HT1080 (cell line): ENCODE measurements at places on chromosomes 7 and 10. TPM values are rescaled to one million over a fixed set of nuclear protein-coding genes. Genes with fewer than 3 reads are reported as not detected.
A peak's percentile ranks its signal among the peaks of the same experiment; 100 is the strongest.

GRCh38 chr7:142485617-142486226 is 227.9 kb upstream of the PRSS58 start:
- DNase-seq = no peak

DNA sequence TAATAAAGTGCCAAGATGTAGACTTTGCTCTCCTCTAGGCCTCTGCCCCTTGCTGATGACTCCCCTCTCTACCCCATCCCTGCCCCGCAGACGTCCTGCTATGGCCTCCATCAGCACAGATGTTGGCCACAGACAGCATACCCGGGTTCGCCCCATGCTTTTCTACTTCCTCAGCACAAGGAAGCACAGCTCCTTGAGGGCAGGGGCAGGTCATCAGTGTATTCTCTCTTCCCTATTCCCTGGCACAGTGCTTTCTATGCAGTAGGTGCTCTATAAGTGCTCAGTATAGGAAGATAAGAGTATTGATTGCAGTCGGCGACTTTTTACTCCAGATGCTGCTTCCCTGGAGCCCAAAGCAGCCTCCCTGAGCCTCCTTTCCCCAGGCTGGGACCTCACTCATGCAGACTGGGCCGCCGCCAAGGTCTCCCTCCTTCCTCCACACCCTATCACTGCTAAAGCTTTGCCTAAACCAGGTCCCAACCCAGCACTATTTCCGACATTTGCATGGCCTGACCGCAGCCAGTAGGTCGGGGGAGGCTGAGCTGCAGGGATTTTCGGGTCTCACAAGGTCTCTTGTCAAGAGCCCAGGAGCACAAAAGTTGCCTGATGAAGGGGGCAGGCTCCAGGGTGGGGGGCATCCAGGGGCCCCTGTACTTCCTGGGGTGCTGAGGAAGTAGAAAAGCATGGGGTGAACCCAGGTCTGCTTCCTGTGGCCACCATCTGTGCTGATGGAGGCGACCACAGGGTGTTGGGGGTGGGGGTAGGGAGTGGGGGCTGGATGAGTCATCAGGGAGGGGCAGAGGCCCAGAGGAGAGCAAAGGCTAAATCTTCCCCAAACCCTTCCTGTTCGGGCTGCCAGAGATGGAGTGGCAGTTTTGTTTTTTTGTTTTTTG is 8.0 kb downstream of the CALHM3 start:
- peak; percentile 27 for DNase-seq

DNA sequence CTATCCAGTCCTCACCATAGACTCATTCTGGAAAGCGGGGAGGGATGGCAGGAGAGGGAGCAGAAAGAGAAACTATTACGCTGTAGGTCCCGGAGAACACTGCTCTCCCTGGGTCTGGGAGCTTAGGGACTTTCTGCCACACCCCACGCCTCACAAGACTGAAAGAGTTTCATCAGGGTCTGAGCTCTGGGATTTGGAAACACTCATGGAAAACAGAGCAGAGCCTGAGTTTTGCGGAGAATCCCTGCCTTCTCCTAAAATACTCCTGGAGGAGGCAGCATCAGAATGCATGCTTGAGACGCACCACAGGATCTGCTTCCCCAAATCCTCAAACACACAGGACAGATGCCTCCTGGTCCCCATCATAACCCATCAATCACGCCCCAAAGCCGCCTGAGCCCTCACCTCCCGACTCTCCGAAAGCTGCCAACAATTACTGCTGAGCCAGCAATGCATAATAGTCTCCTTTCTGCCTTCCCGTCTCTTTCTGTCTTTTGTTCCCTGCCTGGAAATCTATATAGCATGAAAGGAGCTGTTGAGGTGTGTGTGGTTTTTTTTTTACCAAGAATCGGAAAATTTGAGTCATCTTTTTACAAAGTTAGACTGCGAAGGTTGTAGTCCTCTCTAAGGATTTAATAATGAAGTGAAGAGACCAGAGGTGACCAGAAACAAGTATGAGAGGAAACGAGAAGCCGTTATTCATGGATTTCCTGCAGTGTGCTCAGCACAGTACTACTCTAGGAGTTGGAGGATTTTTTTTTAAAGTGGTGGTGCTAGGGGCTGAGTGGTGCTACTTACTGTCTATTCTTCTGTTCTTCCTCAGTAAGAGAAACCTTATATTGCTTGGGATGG is 37.7 kb downstream of the ASB13 start:
- DNase-seq = peak; percentile 49

Gene ZNF467
- total RNA-seq = 1.7 and 2.4 TPM in 2 replicates

GRCh38 chr10:55287346-55287745 is 486.3 kb upstream of the PCDH15 start:
- no peak for DNase-seq
